ENCODE measurements at places on chromosomes 1 and 21.

DNA sequence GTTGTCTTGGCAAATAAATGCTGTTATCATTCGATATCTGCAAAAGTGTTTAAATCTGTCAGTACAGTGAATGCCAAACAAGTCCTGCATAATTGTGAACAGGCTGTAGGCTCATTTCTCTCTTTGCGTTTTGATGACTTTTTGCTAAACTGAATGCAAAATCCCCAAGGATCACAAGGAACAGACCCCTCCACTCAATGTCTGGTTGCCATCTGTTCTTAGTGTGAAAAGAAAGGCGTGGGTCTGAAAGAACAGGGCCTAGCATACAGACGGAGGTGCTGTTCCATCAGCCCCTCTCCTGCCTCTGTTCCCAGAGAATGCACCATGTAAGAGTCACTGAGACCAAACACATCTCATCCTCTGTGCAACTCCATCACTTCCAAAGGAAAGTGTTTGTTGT, 40.4 kb downstream of the EIF2B3 start:
- DNase-seq: peak; percentile 84

DNA sequence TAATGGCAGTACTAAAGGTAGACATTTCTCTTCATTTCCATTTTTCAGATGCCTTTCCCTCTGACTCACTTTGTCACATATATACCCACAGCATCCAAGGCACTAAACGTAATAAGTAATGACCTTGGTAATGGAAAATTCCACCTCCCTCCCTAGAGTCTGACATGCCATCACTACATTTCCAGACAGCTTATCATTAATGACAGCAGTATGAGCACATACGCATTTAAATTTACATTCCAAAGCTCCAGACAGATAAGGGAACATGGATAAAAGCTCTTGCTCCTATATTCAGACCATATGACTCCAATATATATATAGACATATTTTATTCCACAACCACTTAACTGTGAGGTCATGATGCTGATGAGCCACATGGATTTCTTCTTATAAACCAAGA, 191.7 kb upstream of the GORAB start:
- no peak for DNase-seq

DNA sequence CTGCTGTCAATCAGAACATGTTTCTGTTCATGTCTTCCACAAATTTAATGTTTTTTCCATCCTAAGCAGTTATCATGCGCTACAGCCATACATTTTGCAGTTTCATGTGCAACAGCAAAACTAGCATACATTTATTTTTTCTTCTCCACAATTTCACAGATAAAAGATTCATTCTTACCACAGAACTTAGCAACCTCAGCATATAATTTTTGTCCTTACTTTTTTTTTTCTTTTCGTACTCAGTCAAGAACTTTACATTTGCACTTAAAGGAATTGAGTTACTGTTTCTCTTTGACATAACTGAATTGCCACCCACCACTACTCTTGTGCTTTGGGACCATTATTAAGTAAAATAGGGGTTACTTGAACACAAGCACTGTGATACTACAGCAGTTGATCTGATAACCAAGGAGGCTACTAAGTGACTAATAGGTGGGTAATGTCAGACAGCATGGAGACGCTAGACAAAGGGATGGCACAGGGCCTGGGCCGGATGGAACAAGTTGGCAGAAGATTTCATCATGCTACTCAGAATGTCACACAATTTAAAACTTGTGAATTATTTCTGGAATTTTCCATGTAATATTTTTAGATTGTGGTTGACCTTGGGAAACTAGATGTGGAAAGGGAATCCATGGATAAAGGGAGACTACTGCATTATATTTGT, 50.2 kb upstream of the LHX8 start:
- no peak for DNase-seq

- DNase-seq: no peak
Measured at GRCh38 chr1:179803104-179803503, 60.0 kb downstream of the FAM163A start.

DNA sequence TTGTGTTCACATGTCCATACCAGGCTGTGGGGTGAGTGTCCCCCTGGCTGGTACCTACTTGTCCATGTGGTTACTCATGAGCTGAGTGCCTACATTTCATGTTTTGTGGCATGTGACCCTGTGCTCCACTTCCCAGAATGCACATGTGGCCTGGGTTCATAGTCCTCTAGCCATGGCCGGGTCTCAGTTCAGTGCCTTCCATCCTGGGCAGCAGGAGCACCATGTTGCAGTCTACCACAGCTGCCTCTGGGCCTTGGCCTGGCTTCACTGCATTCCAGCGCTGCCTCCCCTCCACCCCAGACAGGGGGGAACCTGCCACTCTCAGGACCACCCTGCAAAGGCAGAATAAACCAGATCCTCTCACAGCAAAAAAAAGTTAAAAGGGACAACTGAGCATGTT, 5.5 kb downstream of the CEPT1 start:
- DNase-seq: no peak

GRCh38 chr1:219433496-219434131, 179.3 kb downstream of the ZC3H11B start:
- no peak for DNase-seq

DNA sequence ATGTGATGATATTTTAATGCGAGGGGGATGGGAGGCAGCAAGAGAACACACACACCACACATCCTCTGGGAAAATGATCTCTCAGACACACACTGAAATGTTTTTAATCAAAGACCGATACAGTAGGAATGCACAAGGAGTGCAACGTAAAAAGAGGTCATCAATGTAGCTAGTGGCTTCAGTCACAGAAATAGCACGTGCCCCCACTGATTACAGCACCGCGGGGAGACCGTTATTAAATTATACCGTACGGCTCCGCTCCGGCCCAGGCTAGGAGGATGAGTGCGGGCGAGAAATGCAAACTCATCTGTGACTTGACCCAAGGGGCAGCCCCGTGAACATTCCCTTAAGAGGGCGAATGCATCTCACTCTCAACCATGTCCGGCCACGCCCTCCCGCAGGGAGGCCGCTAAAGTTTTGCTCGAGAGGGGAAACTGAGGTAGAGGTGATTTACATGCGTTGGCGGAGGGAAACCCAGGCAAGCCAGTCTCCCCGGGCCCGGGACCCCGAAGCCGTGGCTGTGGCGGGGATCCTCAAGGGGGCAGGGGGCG, 552 bp downstream of the UBR4 start:
- no peak for DNase-seq

- no peak for DNase-seq
Measured at GRCh38 chr1:81695741-81696140, 105.0 kb upstream of the ADGRL2 start.

- DNase-seq: no peak
Measured at GRCh38 chr21:44816761-44817505, 929 bp downstream of the SUMO3 start.

- DNase-seq: no peak
Measured at GRCh38 chr1:47751996-47752451, 245.2 kb downstream of the TRABD2B start.

DNA sequence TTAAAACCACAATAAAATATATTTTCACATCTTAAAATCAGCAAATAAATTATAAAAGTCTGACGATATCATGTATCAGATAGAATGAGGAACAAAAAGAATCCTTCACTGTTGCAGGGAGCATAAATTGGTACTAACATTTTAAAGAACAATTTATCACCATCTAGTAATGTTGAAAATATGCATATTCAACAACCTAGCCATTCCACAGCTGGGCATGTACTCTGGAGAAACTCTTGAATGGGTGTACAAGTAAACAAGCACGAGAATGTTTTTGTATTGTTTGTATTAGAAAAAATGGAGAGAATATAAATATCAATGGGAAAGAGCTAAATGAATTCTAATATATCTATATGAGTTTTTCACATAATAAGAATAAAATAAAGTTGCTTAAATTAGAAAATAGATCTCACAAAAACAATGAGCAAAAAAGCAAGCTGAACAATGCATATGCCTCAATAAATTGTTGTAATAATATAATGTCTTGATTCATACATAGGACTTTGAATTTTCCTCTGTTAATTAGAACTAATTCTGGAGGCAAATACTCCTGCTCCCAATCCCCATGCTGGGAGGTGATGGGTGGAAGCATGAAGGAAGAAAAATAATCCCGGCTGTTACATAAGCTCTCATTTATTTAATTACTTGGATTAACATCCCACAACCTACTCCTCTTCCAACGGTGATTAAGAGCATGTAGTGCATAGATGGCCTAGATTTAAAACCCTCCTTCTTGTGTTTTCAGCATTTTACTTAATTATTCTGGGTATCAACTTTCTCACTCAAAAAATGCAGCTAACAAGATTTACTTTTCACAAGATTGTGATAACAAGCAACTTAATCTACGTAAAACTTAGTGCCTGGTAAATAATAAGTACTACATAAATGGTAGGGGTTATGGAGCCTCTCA, 5.5 kb upstream of the FMO2 start:
- peak; percentile 13 for DNase-seq

DNA sequence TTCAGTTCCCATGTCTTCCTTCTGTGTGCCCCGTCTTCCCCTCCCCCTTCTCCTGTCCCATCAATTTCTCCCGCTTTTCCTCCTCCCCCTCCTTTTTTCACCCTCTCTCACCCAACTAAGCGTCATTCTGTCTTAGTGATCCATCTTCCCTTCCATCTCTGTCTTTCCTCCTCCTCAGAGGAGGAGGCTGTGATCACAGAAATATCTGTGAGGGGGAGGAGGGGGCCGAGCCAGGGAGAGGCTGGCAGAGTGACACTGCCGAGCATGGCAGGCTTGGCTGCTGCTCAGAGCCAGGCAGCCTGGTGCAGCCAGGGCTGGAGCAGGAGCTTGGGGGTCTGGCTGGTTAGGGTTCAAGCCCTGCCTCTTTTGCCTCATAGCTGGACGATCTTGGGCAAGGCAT, 7.6 kb downstream of the HTR6 start:
- no peak for DNase-seq

DNA sequence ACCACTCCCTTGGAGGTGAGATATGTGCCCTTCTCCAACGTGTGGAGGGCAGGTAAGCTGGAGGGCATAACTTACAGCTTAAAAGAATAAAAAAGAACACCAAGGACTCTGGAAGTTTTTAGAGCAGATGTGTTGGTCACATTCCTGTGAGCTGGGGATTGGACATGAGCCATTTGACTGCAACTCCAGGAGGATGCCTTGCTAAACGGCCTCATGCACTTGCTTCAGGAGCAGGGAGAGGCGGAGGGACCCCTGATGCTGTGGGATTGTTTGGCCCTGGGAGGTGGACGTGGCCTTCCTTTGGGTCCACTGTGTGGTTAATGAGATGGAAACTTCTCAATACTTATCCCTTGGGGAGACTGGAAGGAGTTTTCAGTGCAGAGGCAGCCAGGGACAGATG, 185.6 kb downstream of the RHOU start:
- DNase-seq: no peak

GRCh38 chr1:203379825-203380224, 28.9 kb upstream of the FMOD start:
- DNase-seq: no peak

- DNase-seq: no peak
Measured at GRCh38 chr1:215595231-215595630, 28.1 kb downstream of the KCTD3 start.

DNA sequence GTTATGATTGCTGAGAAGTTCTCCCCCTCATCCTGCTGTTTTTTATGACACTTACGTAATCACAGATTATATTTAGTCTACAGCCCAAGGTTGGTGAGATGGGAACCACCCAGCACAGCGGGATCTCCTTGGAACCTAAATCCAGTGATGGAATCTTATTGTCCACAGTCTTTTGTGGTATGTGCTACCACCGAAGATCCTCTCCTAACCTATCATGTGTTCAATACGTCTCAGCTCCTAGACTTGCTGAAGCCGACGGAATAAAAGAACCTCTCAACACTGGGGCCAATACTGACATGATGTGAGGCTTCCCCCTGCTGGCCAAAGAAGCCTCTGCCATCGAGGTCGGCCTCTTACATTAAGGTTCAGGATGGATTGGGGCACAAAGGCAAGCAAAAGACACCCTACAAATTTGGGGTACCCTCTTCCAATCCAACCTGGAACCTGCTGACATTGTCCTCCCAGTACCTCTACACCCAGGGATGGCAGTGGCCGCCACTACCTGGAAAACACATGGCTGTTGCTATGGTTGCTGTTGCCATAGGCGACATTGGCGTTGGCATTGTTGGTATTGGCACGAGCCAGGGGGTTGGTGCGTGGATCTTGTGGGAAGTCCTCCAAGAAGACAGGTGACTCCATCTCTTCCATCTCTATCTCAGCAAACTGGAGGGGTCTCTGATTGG, 19.4 kb upstream of the KIF21B start:
- no peak for DNase-seq

DNA sequence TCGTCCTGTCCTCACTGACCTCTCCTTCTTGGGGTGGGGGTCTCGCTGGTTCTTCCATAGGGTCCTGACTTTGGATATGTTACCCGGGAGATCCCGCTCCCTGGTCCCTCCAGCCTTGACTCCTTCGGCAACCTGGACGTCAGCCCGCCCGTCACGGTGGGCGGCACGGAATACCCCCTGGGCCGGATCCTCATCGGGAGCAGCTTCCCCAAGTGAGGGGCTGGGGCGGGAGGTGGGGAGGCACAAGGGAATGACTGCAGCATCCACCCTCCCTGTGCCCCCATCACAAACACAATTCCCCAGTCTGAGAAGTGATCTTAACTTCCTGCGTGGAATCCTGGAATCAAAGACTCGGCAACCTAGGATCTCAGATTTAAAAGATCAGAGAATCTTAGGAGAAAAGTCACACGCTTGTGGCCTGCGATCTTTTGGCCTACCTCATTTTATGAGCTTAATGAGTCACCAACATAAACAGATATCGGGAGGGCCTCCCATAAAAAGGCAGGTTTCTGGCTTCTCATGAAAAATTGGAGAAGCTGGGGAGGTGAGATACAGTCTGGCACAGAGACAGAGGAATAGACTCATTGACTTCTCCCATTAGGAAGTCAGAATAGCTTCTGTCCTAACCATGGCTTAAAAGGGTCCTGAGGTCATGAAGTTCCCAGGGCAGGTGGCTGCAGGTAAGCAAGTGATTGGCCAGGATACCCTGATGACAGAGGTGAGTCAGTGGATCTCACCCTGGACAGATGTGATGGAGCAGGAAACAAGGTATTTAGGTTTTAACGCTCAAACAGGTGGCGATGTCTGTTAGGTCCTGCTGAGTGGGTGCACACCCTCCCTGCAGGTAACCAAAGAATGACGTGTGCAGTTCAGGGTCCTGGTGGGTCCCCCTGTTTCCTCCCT, 15.9 kb upstream of the PADI3 start:
- no peak for DNase-seq

DNA sequence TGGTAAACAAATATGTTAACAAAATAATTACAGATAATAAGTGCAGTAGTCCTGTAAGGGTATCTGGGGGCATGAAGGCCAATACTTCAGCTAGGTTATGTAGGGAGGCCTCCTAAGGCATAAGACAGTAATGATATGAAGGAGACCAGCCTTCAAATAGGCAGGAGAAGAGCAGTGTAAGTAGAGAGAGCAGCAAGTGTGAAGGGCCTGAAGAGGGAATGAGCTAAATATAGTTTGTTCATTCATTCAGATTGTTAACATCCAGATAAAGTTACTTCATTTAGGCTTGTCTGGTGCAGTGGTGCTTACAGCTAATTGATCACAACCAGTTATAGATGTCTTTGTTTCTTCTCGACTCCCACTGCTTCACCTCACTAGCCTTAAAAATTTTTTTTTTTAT, 71.1 kb downstream of the EPB41 start:
- DNase-seq: no peak

- DNase-seq: no peak
Measured at GRCh38 chr21:30232011-30232410, 16.1 kb upstream of the CLDN8 start.

All from NCI-H524 treated with DMSO at 0.1 percent for 48 hours (cell line).